Hair follicle dermal papilla cell (primary cell): ENCODE measurements at places on chromosomes 11 and 22. TPM values are rescaled to one million over a fixed set of nuclear protein-coding genes. Genes with fewer than 3 reads are reported as not detected.

OR8A1 gene
- under 0.01 TPM in 1 of 2 replicates, not detected in the other for total RNA-seq

HBE1 gene
- total RNA-seq: not detected in 2 replicates

TH gene
- 1.2 and 4.9 TPM in 2 replicates for total RNA-seq

PITPNB gene
- total RNA-seq: 24.9 and 28.4 TPM in 2 replicates

ARHGEF17 gene
- 58.8 and 70.3 TPM in 2 replicates for total RNA-seq
